ENCODE measurements at places on chromosomes 12 and 14.

GRCh38 chr12:12439636-12440035 lies 82.8 kb downstream of the BORCS5 start:
- no peak for DNase-seq

DNA sequence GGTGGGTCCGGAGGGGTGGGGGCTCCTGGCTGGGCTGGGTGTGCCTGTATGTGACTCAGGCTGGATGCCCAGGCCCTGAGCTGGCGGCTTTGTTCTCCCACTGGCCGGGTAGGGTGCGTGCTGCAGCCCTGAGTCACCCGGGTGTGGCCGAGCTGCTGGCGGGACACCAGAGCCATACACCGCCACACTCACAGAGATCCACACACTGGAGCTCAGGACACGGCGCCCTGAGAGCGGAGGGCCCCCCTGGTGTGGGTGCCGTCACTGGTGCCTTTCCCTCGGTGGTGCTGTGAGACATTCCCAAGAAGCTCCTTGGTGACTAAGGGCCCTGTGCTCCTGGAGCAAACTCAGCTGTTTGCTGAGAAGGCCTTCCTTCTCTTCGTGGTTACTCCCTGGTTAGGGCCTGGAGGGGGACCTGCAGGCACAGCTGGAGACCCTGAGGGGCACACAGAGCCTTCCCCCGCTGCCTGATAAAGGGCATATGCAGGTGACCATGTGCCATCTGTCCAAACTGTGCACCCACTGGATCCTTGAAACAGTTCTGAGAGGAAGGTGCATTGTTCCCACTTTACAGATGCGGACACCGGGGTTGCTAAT lies 44.3 kb downstream of the KRT80 start:
- DNase-seq: no peak

- DNase-seq: peak; percentile 15
Observed at GRCh38 chr14:71497645-71498086, 434.6 kb upstream of the RGS6 start.

- no peak for DNase-seq
Observed at GRCh38 chr12:65372574-65372973, 94.1 kb downstream of the MSRB3 start.

DNA sequence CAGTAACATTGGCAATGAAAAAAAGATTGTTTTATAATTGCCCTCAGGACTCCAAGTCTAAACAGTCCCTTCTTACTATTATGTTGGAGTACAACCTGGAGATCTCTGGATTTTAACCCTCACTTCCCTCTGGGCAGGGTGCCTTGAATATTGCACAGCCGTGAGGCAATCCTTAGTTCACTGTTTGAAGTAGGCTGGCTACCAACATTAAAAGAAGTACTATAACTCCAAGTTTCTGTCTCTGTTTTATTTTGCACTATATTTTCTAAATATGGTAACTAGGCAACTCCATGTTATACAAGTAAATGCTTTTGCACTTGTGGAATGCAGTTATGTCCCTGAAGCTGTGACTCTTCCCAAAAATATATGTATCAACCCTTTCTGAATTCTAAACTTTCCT lies 490.7 kb downstream of the EGLN3 start:
- no peak for DNase-seq

GRCh38 chr14:60356906-60357550 lies 108.0 kb downstream of the PPM1A start:
- no peak for DNase-seq

- DNase-seq: peak; percentile 66
Observed at GRCh38 chr14:100065942-100066574, 836 bp downstream of the EVL start.

- peak; percentile 68 for DNase-seq
Observed at GRCh38 chr12:94603434-94604365, 46.7 kb downstream of the TMCC3 start.

GRCh38 chr12:94649349-94650142 lies 811 bp downstream of the TMCC3 start:
- DNase-seq: peak; percentile 64

GRCh38 chr12:125512541-125513298 lies 447.5 kb downstream of the AACS start:
- no peak for DNase-seq

- peak; percentile 82 for DNase-seq
Observed at GRCh38 chr14:67602995-67603545, 3.0 kb upstream of the PIGH start.

- DNase-seq: no peak
Observed at GRCh38 chr12:104133866-104134265, 4.1 kb downstream of the NFYB start.

GRCh38 chr14:71586131-71586897 lies 345.9 kb upstream of the RGS6 start:
- DNase-seq: no peak

DNA sequence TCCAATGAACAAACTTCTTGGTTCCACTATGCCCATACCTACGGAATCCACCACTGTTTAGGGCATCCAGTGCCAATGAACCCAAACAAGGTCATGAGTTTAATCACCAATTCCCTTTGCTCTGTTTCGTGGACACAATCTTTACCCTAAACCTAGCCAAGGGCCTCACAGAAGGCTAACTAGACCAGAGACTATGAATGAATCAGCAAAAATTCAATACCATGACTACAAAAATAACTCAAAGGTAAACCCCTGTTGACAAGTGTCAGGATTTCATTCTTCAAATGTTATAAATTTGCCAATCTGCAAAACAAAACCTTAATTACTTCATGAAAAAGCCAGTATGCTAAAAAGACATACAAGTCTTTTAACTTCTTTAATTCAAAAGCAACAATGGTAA lies 96.7 kb downstream of the CEP128 start:
- DNase-seq: no peak

DNA sequence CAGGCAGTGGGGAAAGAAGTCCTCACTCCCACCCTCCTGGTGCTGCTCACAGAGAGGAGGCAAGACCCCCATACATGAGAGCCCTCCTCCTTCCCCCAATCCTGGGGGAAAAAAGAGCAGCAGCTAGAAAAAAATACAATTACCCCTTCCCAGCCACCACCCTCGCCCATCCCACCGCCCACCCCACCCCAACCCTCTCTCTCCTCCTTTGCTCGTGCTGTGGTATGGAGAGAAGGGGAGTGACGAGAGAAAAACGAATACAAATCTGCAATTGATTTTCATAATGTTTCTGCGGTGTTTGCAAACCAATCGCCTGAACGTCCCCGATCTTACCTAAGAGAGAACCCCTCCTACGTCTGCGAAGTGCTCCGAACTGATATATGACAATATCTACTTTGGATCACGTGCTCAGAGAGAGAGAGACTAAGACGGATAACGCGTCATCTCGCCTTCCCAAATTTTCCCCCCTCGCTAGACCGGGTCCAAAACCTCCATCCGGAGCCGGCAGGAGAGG lies at the start of gene HOXC11:
TSS of gene HOXC11 (plus strand) at position 405 of the 514 bp plus-strand sequence. CDS start 116 bp downstream, outside the sequence.
- no peak for DNase-seq

- no peak for DNase-seq
Observed at GRCh38 chr14:67357969-67358354, 1.6 kb downstream of the ATP6V1D start.

DNA sequence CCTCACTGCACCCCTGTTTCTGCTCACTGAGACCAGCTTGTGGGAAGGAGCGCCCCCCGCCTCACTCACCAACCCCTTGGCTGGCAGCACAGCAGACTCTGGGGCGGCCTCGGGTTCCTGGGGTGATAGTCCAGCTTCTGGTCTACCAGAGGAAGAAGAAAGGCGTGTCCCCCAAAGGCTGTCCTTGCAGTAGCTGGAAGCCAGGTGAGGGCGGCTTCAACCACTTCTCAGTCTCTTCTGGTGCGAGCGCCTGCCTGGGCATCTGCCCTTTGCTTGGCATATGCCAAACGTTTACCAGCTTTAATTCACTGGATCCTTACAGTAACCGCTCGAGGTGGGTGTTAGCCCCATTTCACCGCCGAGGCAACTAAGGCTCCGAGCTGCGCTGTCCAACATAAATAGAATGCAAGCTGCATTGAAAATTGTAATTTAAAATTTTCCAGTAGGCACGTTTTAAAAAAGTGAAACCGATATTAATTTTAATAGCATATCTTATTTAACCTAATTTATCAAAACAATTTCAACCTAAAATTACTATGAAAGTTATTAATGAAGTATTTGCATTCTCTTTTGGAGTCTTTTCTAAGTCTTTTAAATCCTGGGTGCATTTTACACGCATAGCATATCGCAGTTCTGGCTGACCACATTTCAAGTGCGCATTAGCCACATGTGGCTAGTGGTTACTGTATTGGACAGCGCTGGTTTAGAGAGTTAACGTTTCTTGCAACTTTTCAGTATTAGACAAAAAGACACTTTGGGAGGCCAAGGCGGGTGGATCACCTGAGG lies 872 bp downstream of the FAM177A1 start:
- no peak for DNase-seq

GRCh38 chr14:102295270-102295669 lies 9.7 kb downstream of the MOK start:
- DNase-seq: no peak

DNA sequence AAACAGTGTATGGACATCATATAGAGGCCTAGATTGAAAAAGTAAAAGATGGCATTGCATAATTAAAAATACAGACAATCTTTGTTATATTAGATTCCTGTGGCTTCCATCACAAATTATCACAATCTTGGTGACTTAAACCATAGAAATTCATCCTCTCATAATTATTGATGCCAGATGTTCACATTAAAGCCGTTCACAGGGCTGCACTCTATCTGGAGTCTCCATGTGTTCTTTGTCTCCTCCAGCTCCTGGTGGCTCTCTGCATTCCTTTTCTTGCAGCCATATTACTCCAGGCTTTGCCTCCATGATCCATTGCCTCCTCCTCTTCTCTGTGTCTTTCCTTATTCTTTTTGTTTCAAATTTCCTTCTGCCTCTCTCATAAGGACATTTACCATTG lies 875.7 kb upstream of the USP15 start:
- DNase-seq: no peak

- no peak for DNase-seq
Observed at GRCh38 chr12:77847680-77848431, 17.2 kb downstream of the NAV3 start.

DNA sequence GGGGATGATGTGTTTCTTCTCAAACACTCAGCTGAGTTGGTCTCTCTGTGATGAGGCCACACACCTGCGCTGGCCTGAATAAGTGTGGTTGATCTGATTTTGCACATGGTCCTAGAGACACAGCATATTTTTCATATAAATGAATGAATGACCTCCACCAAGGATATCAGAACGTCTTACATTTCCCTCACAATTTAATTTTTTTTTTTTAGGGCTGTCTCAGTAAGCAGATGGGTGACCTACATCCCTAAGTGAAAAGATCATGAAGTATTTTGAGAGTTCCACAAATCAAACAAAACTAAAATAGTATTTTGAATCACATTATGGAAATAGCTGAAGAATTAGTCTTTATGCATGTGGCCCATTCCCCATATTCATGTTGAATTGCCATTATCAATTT lies 333.7 kb upstream of the TMTC1 start:
- DNase-seq: no peak

DNA sequence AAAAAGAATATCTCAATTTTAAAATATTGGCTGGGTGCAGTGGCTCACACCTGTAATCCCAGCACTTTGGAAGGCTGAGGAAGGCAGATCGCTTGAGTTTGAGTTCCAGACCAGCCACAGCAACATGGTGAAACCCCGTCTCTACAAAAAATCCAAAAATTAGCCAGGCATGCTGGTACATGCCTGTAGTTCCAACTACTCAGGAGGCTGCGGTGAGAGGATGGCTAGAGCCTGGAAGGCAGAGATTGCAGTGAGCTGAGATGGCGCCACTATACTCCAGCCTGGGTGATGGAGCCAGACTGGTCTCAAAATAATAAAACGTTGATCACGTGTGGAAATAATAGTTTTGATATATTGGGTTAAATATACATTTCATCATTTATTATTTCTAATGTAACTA lies 5.7 kb downstream of the MTRFR start:
- DNase-seq: no peak

DNA sequence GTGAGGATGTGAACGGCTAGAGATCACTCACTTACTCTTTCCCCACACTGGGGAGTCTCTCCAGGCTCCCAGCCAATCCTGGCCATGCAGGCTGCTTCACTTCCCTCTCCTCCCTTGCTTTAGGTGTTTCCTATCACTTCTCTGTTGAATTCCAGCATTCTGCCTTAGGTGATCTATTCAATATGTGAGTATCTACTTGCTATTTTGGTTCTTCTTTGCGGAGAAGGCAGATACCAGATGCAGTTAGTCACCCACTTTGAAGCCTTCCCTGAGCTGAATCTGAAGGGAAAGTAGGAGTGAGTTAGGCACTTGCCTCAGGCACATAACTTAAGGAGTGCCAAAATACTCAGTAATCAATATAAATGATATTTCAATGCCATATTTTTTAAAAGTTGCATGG lies 36.0 kb upstream of the FAR2 start:
- no peak for DNase-seq

DNA sequence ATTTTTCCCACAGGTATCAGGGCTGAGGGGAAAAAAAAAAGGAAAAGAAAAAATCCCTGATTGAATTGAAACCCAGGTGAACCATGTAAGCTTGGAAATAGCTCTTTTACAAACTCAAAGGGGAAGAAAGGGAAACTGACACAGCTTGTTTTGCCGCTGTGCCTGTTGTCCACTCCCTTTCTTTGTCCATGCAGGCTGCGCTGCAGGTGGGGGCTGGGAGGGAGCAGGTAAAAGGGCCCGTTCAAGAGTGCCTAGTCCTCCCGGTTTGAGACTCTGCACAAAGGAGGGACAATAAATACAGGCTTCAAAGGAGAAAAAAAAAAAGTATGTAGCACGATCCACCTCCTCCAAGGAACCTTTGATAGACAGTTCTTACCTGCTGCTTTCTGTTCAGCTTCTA lies 194.8 kb downstream of the GRIN2B start:
- DNase-seq: no peak

DNA sequence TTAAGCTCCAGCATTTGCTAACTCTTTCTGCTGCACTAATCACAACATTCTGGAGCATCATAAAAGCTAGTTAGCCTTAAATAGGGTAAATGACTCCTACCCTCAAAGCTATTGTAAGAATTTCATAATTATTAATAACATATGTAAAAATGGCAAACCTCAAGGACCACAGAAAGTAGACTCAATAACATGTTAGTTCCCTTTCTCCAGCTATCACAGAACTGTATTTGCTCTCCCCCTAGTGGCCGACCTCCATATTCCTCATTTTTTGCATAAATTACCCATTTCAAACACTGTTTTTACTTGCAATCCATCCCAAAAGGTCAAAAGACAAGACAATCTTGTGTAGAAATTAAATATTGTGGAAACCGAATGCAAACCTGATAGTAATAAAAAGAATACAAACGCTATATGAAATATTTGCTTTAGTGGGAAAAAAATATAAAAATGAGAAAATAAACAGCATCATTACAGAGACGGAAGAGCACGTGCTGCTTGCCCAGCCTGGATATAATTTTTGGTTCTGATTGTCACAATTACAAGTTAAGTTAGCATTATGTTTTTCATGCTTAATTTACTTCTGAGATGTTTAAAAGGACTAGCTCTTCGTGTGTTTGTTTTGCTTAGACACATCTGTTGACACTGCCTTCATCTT lies 97.9 kb downstream of the RERGL start:
- DNase-seq: peak; percentile 4

GRCh38 chr12:6638305-6638704 lies 2.5 kb upstream of the LPAR5 start:
- peak; percentile 71 for DNase-seq

GRCh38 chr12:46354802-46355199 lies 17.8 kb downstream of the SLC38A2 start:
- no peak for DNase-seq
